ENCODE measurements at places on chromosomes 6 and 20.

- DNase-seq, result no peak
Measured at GRCh38 chr20:23267909-23268308, 82.7 kb upstream of the NXT1 start.

DNA sequence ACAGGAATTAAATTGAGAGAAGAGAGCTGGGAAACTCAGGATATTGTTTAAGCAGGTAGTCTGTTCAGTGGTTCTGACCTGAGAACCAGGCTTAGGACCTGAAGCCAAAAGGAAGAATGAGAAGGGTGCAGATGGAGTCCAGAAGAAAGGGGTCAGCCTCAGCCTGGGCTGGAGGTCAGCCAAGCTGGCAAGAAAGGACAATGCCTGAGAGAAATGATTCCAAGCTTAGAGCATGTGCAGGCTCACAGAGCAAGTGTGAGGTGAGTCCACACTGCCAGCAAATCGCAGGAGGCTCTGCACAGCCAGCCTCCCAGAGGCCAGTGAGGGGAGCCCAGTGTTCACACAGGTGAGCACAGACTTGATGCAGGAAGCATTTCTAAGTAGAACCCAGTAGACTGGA, 47.3 kb downstream of the DAAM2 start:
- no peak for DNase-seq

- no peak for DNase-seq
Measured at GRCh38 chr20:48115502-48115901, 330.2 kb upstream of the SULF2 start.

- no peak for DNase-seq
Measured at GRCh38 chr6:20340068-20340848, 61.4 kb upstream of the E2F3 start.

GRCh38 chr20:62501801-62502495, 26.2 kb upstream of the GATA5 start:
- DNase-seq, result no peak

Data from NCI-H1436 treated with DMSO at 0.1 percent for 48 hours (cell line).